Stimulated activated naive CD8-positive, alpha-beta T cell treated with anti-CD3 and anti-CD28 coated beads, Interleukin-15, Interleukin-2, amounts not matched to agents 100 U/mL and 50 U/mL, for 24 hours (primary cell): ENCODE measurements at places on chromosomes 12 and 14.

GRCh38 chr14:71711125-71711524, 221.1 kb upstream of the RGS6 start:
- no peak for DNase-seq

DNA sequence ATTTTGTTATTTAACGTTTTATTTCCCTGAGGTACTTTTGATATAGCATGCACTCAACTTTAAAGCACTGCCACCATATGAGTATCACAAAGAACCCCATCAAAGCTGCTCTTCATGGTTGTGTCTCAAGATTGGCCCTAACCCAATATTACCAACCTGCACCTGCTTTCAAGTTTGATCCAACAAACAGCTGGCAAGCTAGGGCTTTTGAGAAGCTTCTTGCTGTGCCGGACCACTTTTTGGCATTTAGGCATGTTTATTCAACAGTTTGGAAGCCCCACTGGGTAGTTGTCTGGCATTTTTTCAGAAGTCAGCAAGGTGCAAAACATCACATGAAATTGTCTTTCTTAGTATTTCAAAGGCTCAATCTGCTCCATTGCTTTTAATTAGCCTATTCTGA, 137.2 kb upstream of the PLEKHA5 start:
- DNase-seq: no peak

DNA sequence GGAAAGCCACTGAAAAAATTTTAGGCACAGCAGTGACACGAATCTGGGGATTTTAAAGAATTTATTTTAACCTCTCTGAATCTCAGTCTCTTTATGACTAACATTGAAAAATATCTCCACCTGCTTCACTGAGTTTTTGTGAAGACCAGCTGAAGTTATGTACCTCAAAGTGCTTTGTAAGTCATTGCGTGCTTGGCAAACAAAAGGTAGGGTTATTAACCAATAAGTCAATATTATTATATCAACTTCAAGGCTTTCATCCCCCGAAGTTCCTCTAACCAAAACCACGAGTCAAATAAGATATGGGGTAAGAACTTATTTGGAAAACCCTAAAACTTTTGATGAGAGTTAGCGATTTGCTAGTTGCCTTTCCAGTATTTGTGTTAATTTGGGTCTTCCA, 62.3 kb downstream of the HSPB8 start:
- DNase-seq: no peak

- no peak for DNase-seq
Measured at GRCh38 chr12:57735952-57736740, 2.4 kb downstream of the AGAP2 start.

- DNase-seq: no peak
Measured at GRCh38 chr14:95961481-95961880, 77.7 kb upstream of the C14orf132 start.

DNA sequence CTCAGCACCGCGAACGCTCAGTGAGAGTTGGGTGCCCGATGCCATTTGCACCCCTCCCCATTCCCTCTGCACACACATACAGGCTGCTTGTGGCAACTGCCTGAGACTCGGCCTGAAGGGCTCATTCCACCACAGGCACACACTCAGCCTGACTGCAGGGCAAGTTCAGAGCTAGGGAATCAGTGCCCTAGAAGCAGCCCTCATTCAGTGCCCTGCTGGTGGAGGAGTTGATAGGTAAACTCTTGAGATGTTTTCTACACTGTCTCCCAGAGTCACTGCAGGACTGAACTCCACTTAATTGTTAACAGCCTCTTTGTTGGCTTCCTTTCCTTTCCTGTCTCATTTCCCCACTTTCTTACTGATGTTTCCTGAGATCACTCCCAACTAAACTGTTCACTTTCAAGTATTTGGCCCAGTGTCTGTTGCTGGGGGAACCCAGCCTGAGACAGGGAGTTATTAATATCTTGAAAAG, 16.9 kb downstream of the PPP1R36 start:
- no peak for DNase-seq
